ENCODE measurements at places on chromosomes 1 and 21.
A peak's percentile ranks its signal among the peaks of the same experiment; 100 is the strongest.

DNA sequence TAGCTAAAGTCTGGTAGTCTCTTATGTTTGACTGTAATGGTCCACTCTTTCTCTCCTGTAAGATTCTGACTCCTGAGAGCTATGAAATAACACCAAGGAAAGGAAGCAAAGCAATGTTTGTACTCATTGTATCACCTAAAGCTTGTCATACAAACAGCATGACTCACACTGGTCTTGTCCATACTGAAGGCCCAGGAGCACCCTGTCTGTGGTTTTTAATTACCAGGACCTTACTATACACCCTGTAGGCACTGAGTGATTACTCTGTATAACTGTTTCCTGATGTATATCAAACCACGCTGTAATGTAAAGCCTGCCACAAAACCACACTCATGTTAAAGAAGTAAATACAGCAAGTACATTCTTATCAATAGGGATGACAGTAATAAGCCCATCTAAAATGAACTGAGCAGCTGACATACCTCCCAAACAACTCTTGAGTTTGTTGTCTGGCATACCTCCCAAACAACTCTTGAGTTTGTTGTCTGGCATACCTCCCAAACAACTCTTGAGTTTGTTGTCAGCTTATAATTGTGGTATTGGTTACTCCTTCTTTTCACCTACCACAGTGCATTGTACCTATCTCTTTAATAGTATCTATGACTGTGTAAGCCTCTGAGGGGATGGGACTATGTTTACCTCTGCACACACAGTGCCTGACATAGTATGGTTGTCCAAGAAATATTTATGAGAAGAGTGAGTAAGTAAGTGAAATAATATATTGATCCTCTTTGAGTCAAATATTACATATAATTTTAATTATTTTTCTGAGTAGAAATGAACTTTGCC, 11.6 kb upstream of the TNFSF18 start:
- no peak for DNase-seq

DNA sequence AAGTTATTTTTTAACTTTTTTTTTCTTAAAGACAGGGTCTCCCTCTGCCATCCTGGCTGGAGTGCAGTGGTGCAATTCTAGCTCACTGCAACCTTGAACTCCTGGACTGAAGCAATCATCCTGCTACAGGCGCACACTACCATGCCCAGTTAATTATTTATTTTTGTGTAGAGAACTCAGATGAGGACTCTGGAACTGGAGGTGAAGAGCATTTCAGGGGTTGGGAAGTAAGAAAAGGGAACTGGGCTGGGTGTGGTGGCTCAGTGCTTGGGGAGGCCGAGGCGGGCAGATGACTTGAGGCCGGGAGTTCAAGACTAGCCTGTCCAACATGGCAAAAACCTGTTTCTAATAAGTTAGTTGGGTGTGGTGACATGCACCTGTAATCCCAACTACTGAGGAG, 28.9 kb downstream of the SLC35F3 start:
- no peak for DNase-seq

- DNase-seq: peak; percentile 13
These were observed at the start of gene SOX13 for GRCh38 chr1:204072931-204073836. SOX13 (plus strand) TSS chr1:204073115; CDS start chr1:204112916, 39,801 bp downstream.

GRCh38 chr1:8629241-8630091, 188.0 kb downstream of the RERE start:
- no peak for DNase-seq

GRCh38 chr1:24896596-24897262, 33.3 kb downstream of the RUNX3 start:
- DNase-seq: no peak

DNA sequence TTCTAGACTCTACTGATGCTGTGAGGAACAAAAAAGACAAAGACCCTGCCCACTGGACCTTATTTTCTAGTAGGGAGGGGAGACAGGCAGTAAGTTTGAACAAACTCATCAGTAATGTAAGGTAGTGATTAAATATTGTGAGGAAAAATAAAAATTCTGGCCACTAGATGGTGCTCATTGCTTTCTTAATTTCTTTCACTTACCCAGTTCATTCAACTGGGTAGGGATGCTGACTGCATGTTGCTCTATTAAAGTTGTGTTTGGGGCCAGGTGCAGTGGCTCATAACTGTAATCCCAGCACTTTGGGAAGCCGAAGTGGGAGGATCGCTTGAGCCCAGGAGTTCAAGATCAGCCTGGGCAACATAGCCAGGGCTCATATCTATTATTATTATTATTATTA, 6.3 kb upstream of the KYAT3 start:
- peak; percentile 96 for DNase-seq

DNA sequence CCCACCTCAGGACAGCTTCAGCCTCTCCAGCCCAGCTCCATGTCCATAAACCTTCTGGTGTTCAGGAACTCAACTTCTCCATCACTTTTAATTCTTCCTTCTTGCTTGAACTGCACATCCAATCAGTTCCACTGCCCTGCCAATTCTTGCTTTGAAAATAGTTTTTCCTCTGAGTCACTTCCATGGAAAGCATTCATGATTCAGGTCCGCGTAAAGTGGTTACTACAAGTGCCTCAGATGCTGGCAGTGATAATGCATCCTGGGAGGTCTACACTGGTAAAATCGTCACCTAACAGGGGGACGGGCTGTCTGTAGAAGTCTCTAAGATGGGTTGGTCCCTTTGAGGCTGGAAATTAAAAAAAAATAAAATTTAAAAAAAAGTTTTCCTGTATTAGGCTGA, 25.9 kb upstream of the RCAN1 start:
- no peak for DNase-seq

- no peak for DNase-seq
These were observed 13.0 kb upstream of the UQCRHL start for GRCh38 chr1:15820478-15820877.

DNA sequence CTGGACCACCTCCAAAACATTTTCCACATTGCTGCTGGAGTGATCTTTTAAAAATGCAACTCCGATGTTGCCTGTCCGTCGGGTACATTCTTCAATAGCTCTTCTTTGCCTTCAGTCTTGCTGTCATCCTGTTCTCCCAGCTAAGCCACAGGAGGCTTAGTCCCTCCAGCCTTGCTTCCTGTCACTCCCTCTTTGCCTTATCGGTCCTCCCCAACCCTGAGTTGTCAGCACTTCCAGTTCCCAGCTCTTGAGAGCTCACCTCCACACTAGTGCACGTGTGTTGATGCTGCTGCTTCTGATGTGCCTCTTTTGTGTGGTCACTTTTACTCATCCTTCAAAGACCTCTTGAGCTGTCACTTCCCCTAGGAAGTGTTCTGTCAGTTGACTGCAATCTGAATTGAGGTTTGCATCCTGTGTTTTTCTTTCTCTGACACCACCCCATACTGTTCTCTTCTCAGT, 15.3 kb downstream of the UCK2 start:
- DNase-seq: peak; percentile 55

- DNase-seq: no peak
These were observed 1.7 kb upstream of the ATP1A4 start for GRCh38 chr1:160149716-160150115.

Measured in NCI-H1694 (cell line).